Sigmoid colon (tissue), 7 donors: ENCODE measurements at places on chromosomes 12 and 14. TPM values are rescaled to one million over a fixed set of nuclear protein-coding genes. Genes with fewer than 3 reads are reported as not detected.
A peak's percentile ranks its signal among the peaks of the same experiment; 100 is the strongest.

DNA sequence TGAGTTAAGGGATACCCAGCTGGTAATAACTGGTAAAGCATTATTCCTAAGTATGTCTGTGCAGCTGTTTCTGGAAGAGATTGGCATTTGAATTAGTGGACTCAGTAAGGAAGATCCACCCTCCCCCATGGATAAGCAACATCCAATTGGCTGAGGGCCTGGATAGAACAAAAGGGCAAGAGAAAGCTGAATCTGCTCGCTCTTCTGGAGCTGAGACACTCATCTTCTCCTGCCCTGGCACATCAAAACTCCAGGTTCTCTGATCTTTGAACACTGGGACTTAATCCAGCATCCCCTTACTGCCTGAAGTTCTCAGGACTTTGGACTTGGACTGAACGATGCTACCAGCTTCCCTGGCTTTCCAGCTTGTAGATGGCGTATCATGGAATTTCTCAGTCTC lies 63.1 kb upstream of the CNOT2 start:
- H3K36me3 ChIP-seq: no peaks in the 10 kb centered on the region
- H3K27ac ChIP-seq: no peak overlapping the region
- no peaks in the 10 kb centered on the region for H3K27me3 ChIP-seq
- no peak overlapping the region for H3K4me3 ChIP-seq

- H3K36me3 ChIP-seq: peaks cover 15% of the 10 kb centered on the region
- DNase-seq: no peak
- H3K27ac ChIP-seq: no peak overlapping the region
- no peaks in the 10 kb centered on the region for H3K27me3 ChIP-seq
Measured at GRCh38 chr12:12518919-12519318, 43.7 kb downstream of the DUSP16 start.

PTHLH gene
- total RNA-seq: 7.5 TPM

DNA sequence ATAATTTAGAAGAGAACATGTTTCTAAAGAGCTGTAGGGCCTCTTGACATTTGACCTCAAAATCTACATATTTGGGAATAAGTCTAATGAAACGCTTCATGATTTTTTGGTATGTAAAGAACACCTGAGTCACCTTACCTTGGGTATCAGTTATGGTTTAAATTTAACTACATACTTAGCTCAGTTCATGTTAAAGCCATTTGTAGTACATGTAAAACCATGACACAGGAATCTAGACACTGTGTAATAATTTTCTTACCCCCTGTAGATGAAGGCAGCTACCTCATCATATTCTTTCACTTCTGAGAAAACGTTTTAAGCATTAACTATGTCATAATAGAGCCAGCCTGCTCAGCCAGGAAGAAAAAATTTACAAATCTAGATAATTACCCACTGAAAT lies 105.8 kb upstream of the CPNE8 start:
- no peak for DNase-seq
- H3K36me3 ChIP-seq: no peaks in the 10 kb centered on the region
- no peaks in the 10 kb centered on the region for H3K27me3 ChIP-seq
- no peak overlapping the region for H3K27ac ChIP-seq

BHLHE41 gene
- 5.7 TPM for total RNA-seq

CELA1 gene
- not detected for total RNA-seq

C12orf50 gene
- total RNA-seq: not detected

- H3K27me3 ChIP-seq: no peaks in the 10 kb centered on the region
- H3K27ac ChIP-seq: no peak overlapping the region
- H3K4me1 ChIP-seq: no peaks in the 10 kb centered on the region
- DNase-seq: peak; percentile 77
- no peaks in the 10 kb centered on the region for H3K36me3 ChIP-seq
Measured at GRCh38 chr14:100824091-100824551, 1.8 kb upstream of the MEG3 start.

- H3K27ac ChIP-seq: no peak overlapping the region
- no peak overlapping the region for H3K4me3 ChIP-seq
- H3K27me3 ChIP-seq: no peaks in the 10 kb centered on the region
- no peaks in the 10 kb centered on the region for H3K36me3 ChIP-seq
- DNase-seq: no peak
- H3K4me1 ChIP-seq: no peaks in the 10 kb centered on the region
Measured at GRCh38 chr14:20602583-20602982, 11.4 kb upstream of the RNASE12 start.

- H3K27ac ChIP-seq: no peak overlapping the region
- H3K36me3 ChIP-seq: peaks cover 68% of the 10 kb centered on the region
- H3K4me3 ChIP-seq: no peak overlapping the region
- no peaks in the 10 kb centered on the region for H3K27me3 ChIP-seq
- DNase-seq: no peak
Measured at GRCh38 chr14:52778702-52779101, 12.7 kb downstream of the GNPNAT1 start.

NCOR2 gene
- 42.5 TPM for total RNA-seq

- no peak overlapping the region for H3K27ac ChIP-seq
- peaks cover 28% of the 10 kb centered on the region for H3K27me3 ChIP-seq
- no peak overlapping the region for H3K4me3 ChIP-seq
- H3K36me3 ChIP-seq: no peaks in the 10 kb centered on the region
- H3K4me1 ChIP-seq: no peaks in the 10 kb centered on the region
Measured at GRCh38 chr12:51722431-51722830, 126.1 kb downstream of the FIGNL2 start.

DNA sequence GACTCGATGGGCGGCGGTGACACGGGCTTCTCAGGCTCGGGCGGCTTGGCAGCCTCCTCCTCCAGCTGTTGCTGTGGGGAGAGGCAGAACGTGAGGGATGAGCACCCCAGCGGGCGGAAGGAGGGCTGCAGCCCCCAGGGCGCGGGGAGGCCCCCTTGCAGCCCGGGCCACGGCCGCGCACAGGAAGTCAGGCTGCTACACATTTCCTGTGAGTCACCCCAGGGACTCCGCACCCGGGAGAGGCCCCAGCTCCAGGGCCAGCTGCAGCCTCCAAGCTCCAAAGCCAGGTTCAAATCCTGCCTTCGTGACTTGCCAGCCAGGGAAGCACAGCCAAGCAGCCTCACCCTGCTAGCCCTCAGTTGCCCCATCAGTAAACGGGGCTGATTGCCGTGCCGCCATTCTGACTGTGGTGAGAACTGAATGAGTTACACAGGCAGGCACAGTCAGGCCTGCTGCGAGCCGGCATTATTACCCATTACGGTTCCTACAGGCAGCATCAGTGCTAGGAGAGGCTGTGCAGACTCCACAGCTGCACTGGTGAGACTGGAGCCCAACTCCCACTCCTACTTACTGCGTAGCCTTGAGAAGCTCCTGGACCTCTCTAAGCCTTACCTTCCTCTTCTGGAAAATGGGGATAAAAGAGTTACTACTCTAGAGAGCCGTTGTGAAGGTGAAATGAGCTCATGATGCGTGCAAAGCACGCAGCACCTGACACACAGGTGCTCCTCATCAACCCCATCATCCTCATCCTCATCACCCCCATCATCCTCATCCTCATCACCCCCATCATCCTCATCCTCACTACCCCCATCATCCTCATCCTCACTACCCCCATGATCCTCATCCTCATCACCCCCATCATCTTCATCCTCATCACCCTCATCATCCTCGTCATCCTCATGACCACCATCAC lies 100.9 kb downstream of the NCOR2 start:
- no peak overlapping the region for H3K4me3 ChIP-seq
- H3K4me1 ChIP-seq: no peaks in the 10 kb centered on the region
- no peaks in the 10 kb centered on the region for H3K27me3 ChIP-seq
- peaks cover 18% of the 10 kb centered on the region for H3K36me3 ChIP-seq
- peak overlapping the region; percentile 16 for H3K27ac ChIP-seq
